RCC 7860 (cell line): ENCODE measurements at places on chromosomes 4 and X.

DNA sequence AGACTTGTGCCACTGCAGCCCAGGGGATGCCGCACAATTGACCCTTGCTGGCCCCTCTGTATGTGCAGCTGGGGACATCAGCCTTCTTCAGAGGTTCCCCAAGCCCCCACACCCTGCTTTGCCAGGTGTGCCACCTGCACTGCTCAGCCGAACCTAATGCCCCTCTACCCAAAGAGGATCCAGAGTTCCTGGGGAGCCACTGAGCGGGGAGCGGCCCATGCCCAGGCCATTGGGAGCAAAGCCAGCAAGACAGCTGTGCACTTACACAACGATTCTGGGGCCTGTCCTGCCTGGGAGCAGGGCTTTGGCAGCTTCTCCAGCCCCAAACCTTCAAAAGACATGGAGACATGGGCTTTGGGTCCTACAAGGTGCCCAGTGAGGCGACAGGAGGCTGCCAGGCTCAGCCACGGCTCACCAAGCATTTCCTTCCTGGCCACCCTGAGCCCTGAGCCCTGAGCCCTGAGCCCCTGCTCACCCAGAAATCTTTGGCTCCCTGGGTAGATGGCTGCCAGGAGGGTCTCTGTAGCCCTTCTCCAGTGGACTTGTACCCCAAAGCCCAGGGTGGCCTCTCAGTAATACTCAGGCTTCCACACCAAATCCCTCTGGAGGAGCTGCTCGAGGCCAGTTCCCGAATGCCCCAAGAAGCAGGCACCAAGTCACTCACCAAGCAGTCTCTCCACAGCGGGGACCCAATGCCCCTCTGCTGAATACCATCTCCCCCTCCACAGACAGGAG, 13.0 kb downstream of the PNMA6E start:
- DNase-seq, result no peak

DNA sequence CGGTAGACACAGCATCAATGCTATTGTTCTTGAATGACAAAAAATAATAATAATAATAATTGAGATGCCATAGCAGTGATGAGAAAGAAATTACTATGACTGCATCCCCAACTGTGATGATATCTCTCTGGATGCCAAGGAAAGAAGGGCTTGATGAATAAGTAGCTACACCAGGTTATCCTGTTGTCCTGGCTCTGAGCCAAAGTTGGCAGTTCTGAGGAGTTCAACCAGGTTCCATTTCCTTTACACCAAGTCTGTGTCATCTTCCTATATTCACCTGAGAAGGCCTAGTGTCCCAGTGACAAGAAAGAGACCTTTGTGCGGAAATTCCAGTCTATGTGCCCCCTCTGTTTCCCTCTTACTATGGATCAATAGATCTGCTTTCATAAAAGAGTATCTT, 3.4 kb upstream of the MAML3 start:
- no peak for DNase-seq

- DNase-seq, result peak; percentile 71
Measured at GRCh38 chr4:153114771-153115321, 89.4 kb upstream of the TRIM2 start.

GRCh38 chr4:99821918-99822503, 5.4 kb downstream of the DAPP1 start:
- no peak for DNase-seq

DNA sequence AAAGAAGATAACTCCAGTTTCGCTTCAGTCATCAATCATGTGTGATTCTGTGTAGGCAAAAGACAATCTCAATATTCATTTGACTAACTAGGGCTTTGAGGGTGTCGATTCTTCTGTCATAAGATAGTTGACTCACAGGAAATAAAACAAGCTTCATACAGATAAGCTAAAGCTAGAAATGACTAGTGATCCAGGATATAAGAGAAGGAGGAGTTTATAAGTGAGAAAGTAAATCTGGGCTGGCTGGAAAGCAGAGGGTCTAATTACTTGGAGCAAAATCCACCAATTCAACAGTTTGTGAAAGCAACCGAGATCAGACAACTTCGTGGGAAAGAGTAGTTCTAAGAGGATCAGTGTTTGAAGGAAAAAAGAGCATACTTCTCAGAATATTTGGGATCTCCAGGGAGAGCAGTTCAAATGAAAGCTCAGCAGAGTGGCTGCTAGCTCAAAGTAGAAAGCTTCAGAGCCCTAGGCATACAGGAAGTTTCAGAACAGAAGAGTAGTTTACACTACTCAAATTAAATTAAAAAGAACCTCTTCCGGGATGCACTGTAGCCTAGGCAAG, 429.3 kb downstream of the INPP4B start:
- DNase-seq, result no peak

DNA sequence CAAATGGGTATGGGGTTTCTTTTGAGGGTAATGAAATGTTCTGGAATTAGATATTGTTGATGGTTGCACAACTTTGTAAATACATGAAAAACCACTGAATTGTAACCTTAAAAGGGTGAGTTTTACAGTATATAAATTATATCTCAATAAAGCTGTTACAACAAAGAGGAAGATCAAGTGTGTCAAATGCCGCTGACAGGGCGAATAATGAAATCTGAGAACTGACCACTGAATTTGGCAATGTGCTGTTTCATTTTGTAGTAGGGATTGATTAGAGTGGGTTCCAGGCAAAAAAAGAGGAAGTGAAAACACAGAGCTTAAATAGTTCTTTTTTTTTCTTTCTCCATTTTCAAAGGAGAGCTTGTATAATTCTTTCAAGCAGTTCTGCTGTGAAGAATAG, 161.1 kb upstream of the NAP1L5 start:
- DNase-seq, result no peak

- no peak for DNase-seq
Measured at GRCh38 chrX:32985544-32985943, 225.8 kb downstream of the DMD start.

DNA sequence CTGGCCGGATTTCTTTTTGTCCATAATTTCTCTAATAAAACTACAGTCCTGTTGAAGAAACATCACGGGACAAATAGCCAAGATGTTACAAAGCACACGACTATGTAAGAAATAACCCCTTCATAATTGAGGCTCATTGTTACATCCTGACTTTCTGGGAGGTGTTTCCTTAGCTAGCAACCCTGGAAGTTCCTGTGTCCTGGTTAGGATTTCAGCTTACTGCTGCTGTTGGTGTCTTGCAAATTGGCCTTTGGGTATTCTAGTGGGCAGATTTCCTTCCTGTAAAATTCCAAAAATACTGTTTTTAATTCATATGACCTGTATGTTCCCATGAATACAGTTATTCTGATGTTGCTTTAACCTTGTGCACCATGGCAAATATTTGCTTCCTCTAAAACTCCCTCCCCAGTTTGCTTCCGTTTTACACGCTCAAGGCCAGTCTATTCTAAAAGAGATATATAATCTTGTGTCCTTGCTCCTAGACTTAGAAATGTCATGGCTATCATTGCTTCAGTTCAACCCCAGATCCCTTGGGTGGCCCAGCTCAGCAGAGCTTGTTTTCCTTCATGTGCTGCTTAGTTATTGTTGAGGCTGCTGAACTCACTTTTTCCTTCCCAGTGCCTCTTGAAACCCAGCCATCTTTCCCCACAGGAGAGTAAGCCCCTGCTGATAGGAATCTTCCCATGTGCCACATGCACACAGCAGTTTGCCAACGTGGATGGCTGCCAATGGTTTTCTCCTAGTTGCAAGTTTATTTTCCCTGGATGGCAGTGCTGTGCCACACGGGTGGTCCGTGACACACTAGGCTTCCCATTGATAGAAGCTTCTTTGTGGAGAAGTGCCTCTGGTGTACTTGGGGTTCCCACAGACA, 75.8 kb downstream of the TSPAN7 start:
- DNase-seq, result no peak

DNA sequence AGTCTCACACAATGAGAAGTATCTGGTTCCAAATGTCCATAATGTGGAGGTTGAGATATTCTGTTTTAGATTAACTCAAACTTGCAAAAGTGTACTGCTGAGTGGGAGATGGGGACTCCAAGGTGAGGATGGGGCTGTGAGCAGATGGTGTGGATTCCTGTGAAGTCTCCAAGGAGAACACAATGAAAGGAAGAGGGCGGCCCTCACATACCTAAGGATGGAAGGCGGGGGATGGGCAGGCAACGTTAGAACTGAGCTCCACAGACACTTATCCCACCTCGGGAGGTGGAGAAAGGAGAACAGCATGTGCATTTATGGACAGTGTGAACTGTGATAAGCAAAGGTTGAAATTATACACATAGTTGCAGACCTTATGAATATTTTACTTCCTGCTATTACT, 9.9 kb upstream of the SPATA4 start:
- DNase-seq, result no peak

GRCh38 chr4:55808632-55809031, 11.0 kb upstream of the EXOC1L start:
- DNase-seq, result no peak

DNA sequence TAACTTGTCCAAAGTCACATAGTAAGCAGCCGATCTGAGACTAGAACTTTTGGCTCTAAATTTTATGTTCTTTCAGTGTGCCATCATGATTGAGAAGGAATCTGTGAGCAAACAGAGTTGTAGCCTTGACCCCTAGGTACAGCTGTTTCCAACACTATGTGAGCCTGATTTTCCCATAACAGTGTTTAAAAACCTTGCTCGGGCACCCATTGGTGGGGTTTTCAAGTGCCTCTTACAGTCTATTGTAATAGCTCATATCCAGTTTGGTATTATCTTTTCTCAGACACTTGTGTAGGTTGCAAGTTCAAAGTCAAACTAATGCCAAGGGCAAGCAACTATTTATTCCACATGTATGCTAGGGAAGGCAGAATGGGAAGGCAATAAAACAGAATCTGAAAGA, 467.9 kb downstream of the INPP4B start:
- no peak for DNase-seq

GRCh38 chr4:111323496-111323895, 700.6 kb upstream of the PITX2 start:
- peak; percentile 60 for DNase-seq

GRCh38 chr4:66863481-66863880, 681.8 kb downstream of the CENPC start:
- no peak for DNase-seq

- DNase-seq, result no peak
Measured at GRCh38 chr4:154609532-154609931, 2.9 kb downstream of the FGG start.

DNA sequence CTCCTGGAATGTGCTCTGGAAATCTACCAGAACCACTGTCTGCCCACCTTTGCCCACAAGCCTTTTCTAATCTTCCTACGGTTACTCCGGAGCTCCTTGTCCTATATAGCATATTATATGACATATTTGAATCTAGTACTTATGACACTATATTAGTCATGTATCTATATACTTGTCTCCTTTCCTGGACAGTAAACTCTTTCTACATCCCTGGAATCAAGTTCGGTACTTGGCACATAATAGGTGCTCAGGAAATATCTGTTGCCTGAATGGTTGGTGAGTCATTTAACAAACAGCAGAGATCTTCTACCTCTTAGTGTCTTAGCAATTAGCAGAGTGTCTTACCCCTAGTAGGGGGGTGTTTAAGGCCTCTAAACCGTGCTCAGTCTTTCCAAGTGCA, 123.6 kb downstream of the RELL1 start:
- peak; percentile 63 for DNase-seq

- DNase-seq, result no peak
Measured at GRCh38 chr4:108168671-108169523, at the start of gene LEF1. Gene LEF1, minus strand, starts transcription at chr4:108168932. Its CDS starts 1,165 bp downstream, at chr4:108167767.

GRCh38 chr4:121277194-121278105, 103.4 kb downstream of the QRFPR start:
- peak; percentile 7 for DNase-seq

DNA sequence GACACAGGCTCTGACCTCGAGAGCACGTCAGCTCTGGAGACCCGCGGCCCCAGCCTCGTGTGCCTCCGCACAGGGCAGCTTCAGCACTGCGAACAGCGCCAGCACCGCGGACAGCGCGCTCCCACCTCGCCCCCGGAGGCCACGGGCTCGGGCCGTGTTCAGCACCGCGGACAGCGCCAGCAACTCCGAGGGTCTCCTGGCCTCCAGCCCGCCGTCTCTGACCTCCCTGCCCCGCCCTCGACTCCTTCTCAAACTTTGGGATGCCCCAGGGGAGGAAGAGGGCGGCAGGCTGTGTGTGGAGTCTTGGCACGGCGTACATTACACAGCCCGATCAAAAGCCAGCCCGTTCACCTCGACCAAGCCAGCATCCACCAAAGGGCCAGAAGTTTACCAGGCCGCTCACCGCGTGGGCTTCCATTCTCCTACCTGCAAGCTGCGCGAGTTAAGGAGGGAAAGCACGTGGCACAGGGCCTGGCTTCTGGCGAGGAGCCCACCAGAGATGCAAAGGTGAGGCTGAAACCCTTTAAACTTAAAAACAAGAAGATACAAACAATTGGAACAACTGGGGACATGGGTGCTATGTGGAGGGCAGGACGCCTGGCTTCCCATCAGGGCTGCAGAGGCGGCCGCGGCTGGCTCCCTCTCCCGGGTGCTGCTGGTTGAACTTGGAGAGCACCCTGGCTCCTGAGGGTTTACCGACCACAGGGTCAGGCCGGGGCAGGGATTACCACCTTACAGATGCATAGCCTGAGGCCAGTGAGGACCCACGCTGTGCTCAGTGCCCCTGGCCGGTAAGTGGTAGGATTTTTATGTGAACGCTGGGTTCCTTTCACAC, 4.5 kb upstream of the NKX1-1 start:
- DNase-seq, result no peak

GRCh38 chr4:107692202-107692601, 27.8 kb downstream of the PAPSS1 start:
- no peak for DNase-seq

- no peak for DNase-seq
Measured at GRCh38 chr4:138256608-138257007, 14.5 kb upstream of the SLC7A11 start.

DNA sequence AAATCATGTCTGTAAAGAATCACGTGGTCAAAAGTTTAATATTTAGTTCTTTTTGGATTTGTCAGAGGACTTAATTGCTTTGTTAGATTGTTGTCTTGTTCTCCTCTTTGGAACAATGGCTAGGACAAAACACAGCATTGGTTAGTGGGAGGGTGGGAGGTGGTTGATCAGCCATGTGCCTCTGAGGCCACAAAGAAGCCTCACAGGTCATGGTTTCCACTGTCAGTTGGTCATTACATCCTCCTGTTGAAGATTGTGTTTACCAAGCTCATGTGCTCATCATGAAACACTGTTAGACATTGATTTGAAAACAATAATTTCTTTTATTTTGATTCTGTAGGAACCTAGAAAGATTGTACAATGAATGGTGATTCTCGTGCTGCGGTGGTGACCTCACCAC, 31.9 kb downstream of the ADD1 start:
- no peak for DNase-seq

DNA sequence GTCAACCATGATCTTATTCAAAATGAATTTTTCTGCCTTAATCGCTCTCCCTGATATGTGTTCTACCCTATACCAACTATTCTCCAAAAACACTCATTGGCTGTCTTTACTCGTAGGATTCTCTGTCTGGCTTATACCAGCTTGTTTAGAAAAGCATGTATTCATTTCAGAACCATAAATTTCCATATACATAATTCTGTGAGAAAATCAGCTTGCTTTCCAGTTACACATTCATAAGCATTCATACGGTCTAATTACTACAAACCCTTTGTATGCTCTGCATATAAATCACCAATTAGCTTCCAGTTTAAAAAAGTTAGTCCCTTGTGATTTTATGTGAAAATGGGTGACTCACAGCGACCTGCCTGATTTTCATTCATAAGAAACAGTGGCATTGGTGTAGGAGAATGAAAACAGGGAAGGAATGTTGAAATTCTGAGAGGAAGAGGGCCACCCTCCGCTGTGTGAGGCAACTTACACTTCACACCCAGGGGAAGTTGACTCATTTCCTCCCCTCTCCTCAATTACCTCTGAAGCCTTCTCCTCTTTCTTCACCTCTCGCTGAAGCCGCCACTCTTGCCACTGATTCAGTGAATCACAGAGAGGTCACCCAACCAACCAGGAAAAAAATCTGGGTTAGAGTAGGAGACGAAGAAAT, 63.3 kb downstream of the MEPE start:
- peak; percentile 74 for DNase-seq
